ENCODE measurements at places on chromosomes 6 and 20. TPM values are rescaled to one million over a fixed set of nuclear protein-coding genes. Genes with fewer than 3 reads are reported as not detected.

CST4 gene
- 0.78 TPM for total RNA-seq

SPINT3 gene
- total RNA-seq = not detected

RNF182 gene
- total RNA-seq = 5.3 TPM

DEFB114 gene
- total RNA-seq = not detected

SYCP2L gene
- not detected for total RNA-seq

Data from epithelial cell of alveolus of lung (primary cell).